NCI-H187 (cell line): ENCODE measurements at places on chromosomes 5 and 9.

GRCh38 chr5:103391659-103392058, 133.1 kb downstream of the MACIR start:
- no peak for DNase-seq

DNA sequence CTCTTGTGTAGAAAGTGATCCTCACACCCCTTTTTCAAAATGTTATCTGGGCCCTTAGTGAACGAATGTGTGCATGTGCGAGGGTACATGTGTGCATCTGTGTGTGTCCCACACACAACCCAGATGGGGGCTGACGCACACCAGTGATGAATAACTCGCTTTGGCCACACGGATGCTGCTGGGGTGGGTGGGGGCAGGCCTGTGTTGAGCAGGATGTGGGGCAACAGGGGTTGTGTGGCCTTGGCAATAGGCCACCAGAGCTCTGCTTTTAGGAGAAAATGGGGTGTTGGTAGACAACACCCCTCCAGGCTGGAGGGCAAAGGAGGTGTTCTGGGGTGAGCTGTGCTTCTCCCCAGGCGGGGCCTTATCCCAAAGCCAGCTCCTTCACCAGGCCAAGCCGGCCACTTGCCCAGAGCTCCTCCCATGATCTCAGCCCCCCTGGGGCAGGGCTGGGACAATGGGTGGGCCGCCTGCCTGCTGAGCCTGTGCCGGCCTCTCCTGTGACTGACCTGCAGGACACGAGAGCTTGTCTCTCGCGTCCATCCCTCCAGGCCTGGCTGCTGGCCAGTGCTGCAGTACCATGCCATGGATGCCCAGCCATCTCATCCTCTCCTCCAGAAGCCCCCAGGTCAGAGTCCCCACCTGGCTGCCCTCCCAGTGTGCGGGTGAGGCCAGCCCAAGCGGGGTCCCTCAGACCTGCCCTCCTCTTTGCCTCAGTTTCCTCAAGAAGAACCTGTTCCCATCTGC, 1.7 kb downstream of the DBN1 start:
- no peak for DNase-seq

- DNase-seq: no peak
Measured at GRCh38 chr9:96417661-96418082, 498 bp downstream of the ZNF367 start.

- peak; percentile 6 for DNase-seq
Measured at GRCh38 chr5:103582364-103582763, 19.8 kb upstream of the NUDT12 start.

DNA sequence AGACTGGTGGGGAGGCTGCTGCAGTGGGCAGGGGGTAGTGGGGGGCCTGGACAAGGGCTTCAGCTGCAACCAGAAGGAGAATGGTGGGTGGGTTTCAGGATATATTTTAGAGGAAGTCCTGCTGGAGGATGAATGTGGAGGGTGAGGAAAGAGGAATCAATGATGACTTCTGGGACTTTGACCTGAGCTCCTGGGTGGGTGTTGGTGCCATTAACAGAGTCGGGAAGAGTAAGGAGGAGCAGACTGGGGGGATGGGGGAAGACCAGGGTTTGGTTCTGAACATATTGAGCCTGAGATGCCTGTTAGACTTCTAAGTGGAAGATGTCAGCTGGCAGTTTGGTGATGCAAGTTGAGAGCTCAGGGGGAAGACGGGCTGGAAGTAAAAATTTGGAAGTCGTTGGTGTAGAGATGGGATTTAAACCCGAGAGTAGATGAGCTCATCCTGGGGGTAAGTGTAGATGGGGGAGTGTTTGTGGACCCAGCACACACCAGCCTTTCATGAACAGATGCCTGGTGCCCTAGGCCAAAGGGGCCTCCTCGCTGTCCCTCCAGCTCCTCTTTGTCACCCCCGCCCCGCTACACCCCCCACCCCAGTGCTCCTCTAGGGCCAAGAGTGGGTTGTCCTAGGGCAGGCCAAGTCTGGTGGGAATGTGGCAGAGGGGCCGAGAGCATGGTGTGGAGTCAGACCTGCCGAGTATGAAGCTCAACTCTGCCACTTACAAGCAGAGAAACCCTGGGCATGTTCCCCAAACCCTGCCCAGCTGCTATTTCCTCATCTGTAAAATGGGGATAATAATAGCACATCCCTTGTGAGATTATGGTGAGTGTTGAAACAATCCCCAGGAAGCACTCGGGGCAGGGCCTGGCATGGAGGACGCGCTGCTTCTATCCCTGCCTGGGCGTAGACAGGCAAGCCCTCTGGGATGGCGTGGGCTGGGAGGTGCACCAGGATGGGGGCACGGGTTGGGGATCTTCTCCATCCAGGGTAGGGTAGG, 4.0 kb downstream of the DNM1 start:
- DNase-seq: no peak

DNA sequence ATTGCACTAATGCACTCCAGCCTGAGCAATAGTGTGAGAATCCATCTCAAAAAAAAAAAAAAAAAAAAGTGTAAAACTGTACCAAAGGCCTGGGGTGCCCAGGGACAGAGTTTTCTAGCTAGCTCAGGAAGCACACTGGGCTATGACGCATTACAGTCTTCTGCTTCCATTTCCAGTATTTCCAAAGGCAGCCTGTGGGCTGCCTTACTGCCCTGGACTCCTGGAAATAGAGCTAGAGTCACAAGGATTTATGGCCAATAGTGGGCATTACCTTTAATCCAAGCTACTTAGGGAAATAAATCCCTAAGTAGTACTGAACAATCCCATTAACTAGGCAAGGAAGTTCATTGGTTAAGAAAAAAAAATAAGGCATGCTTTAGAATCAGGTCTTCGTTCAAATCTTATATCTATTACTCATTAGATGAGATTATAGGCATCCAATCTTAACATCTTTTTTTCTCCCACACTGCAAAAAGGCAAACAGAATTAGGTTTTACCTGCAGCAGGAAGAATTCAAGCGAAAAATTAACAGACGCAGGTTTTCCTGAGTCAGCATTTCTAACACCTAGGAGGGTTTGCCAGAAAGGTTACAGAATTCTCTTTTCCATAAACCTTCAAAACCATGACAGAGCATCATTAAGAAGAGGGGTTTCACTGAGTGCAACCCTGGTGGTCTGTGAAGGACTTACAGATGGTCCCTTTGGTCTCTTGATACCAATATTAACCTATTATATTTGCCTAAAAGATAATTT, 85.6 kb upstream of the CCDC112 start:
- no peak for DNase-seq

- no peak for DNase-seq
Measured at GRCh38 chr5:19771174-19771835, 216.7 kb downstream of the CDH18 start.

DNA sequence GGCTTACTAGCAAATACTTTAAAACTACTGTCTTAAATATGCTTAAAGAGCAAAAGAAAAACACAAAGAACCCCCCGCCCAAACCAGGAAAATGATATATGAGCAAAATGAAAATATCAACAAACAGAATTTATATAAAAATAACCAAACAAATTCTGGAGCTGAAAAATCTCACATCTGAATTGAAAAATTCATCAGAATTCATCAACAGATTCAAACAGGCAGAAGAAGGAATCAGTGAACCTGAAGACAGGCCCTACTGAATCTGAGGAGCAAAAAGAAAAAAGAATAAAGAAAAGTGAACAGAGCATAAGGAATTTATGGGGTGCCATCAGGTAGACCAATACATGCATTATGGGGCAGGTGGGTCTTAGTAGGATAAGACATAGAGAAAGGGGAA, 49.8 kb upstream of the SPTLC1 start:
- DNase-seq: no peak

GRCh38 chr5:173967241-173967640, 21.7 kb upstream of the C5orf47 start:
- no peak for DNase-seq
